ENCODE measurements at places on chromosomes 4 and X.

DNA sequence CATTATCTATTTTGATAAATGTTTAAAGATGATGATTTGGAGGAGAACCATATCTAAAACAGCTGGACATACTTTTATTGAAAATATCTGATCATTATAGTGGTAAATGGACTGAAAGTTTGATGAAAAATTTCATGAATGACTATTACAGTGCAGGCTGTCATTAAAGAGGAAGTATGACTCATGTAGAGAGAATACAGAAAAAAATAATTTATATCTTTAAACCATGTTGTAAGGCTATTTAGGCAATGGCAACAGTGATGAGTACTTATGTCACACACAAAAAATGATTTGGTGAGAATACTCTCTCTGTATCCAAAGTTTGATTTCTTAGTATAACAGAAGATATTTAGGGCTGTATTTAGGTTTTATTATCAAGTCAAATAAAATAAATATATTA is 3.9 kb upstream of the GLRB start:
- no peak for DNase-seq

DNA sequence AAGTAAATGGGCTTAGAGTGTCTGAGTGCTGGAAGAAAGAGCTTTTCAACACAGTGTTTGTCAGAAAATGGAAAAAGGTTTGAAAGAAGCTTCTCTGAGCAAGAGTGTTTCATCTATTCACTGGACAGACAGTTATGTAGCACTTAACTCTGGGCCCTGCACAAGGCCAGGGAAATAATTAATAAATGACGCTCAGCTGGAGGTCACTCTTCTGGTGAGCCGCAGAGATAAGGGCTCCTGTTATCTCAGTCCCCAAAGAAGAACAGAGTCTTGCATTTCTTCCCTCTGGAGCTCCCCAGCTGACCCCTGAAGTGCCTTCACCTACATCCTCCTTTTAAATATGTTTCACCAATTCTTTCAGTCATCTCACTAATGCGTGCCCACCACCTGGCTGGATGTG is 90.4 kb downstream of the SLC16A2 start:
- no peak for DNase-seq

DNA sequence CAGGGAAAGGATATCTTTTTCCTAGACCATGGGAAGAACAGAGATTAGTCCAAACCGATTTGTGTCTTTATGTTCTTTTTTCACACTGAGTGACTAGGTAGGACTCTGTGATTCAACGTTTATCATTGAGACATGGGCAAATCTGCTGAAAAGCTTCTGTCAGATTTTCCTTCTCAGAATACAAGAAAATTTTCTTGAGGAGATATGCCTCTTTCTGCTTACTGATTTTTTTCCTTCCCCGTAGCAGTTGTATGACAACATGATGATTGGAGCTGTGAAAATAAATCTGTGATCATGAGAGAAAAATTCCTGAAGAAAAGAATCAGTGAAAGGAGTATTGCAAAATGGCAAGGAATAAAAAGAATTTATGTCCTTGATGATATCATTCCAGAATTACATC is 130.6 kb upstream of the FAT4 start:
- DNase-seq = no peak

DNA sequence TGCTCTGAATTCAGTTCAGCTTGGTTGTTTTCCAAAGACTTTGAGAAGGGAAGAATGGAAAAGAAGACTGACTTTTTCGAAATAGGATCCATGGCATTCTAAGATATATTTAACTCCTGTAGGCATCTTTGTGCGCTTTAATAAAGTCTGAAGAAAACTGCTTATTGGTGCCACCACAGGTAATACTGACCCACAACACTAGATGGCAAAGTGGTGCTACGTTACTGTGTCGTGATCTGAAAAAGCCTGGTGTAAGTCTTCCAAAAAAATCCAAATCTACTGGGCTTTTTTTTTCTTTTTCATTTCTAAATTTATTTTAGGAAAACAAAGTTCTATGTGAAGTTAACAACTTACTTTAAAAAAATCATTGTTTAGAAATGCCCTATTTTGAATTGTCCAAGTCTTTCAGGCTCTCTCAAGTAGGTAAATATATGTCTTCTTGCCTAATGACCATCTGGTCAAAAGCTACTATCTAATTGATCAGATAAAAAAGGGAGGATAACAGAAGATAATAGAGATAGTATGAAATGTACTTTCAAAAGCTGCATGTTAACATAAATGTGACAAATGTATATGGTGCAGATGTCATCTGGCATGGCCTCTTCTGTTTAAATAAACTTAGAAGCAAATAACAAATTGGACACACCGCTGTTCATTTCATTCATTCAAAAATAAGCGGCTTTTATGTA is 47.0 kb upstream of the MID1IP1 start:
- peak; percentile 79 for DNase-seq

- no peak for DNase-seq
Observed at GRCh38 chr4:132101526-132101925, 1047.6 kb upstream of the PCDH10 start.

DNA sequence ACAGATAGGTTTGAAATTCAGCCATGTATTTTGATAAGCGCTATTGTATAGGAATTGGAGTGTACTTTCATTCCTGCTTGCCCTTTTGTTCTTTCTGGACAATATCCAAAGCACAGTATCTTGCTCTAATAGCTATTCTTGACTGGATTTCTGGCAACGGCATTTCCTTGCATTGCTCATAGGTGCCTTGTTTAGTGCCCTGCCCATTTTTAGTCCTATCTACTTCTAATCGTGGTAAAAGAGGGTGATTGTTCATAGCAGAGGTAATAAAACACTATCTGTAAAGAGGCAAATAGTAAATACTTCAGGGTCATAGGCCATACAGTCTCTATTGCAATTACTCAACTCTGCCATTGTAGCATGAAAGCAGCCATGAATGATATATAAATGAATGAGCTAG is 155.9 kb downstream of the IL1RAPL2 start:
- DNase-seq = no peak

GRCh38 chr4:5465529-5465928 is 242.8 kb downstream of the EVC2 start:
- no peak for DNase-seq

DNA sequence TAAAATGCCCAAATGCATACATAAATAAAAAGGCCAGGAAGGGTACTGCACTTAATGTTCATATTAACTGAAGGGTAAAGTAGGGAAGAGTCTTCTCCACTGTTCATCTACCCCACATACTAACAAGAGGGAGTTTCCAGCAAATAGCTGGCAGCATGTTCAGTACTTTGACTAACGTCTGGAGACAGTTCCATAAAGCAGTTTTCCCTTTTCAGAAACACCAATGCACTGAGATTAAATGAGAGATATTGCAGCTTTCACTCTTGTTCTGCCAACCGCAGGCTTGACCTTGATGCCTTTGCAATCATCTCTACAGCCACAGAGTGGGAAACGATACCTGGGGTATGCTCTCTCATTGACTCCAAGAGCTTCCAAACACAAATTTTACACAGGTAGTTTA is 2123.1 kb upstream of the TENM3 start:
- DNase-seq = no peak

- no peak for DNase-seq
Observed at GRCh38 chrX:153814591-153815315, 15.6 kb downstream of the PDZD4 start.

- DNase-seq = no peak
Observed at GRCh38 chr4:176256921-176257320, 12.1 kb downstream of the ASB5 start.

DNA sequence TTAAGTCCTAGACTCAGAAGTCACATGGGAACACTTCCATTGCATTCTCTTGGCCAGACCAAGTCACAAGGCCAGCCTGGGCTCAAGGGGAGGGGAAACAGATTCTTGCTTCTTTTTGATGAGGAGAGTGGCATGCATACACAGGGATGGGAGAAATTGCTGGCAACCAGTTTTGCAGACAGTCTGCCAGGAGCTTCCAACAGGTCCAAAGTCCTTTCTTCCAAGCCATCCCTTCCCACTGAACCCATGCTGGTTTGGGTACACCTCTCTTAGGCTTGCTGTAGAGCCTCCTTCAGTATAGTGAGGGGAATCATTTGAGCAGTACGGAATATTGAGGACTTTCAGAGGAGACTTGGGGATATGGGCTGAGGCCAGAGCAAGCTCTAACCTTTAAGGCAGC is 267.8 kb downstream of the BCOR start:
- no peak for DNase-seq

DNA sequence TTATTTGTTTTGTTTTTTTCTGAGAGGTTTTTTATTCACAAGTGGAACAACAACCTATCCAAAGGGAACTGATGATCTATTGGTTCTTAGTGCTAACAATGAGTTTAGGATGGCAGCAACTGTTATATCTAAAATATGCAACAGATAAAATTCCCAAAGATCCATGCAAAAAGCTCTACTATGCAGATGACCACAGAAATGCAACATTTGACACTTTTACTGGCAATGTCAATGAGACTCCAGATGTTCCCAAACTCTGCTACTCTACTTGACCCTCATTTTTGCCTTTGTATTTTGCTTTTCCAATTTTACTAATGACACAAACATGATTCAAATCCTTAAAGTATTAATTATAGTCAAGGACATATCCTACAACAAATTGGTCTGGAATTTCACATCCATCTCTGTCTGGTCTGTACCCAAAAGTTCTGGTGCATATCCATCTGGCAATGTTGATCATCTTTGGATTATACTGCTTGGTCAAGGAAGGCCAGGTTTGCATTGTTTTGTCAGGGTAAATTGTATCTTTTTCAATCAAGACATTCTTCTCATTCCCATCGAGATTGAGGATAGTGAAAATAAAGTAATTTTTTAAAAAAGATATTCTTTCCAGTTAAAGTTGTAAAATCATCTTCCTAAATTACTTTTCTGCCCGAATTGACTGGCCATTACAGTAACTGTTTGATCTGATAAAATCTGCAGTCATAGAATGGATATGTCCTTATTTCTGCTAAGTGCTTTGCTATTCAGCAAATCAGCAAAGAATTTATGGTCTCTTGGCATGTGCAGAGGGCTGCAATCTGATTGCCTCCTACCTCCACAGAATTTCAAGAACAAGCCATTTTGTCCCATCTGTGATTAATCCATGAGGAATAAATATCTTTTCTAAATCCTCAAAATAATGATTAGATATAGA is 73.6 kb downstream of the FGFBP1 start:
- DNase-seq = no peak

DNA sequence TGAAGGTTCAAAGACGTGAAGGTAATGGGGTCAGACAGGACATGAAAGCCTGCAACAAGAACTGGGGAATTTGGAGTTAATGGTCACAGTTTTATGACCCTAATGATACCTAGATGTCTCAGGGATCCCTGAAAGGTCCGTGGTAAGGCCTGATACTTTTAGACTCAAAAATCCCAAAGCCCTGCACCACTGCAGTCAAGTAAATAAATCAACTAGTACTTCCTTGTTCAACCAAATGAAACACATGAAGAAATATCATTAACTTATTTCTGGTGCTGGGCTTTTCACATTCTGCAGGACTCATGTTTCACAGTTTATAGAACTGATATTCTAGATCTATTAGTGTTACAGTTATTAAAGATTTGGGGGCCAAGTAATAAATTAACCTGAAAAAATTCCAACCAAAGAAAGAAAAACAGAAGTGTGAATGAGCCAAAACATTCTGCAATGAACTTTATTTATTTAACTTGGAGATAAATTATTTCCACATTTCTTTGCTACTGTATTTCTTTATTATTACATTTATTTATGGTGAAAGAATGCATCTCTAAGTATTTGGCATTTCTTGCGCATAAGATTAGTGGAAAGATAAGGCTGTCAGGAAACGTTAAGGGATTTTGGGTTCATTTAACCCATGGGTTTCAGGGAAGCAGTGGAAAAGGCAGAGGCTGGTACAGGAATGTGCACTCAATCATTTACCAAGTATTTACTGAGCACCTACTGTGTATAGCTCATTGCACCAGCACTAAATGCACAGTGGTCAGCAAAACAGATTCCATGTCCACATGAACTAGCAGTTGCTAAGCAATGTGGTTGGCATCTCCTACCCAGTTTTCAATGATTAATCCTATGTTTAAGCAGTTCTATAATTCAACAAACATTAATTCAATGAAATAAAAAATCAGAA is 8.7 kb downstream of the WDFY3 start:
- no peak for DNase-seq
